ENCODE measurements at places on chromosomes 7 and 10.

- no peak for DNase-seq
Observed at GRCh38 chr7:137642031-137642430, 204.7 kb downstream of the DGKI start.

DNA sequence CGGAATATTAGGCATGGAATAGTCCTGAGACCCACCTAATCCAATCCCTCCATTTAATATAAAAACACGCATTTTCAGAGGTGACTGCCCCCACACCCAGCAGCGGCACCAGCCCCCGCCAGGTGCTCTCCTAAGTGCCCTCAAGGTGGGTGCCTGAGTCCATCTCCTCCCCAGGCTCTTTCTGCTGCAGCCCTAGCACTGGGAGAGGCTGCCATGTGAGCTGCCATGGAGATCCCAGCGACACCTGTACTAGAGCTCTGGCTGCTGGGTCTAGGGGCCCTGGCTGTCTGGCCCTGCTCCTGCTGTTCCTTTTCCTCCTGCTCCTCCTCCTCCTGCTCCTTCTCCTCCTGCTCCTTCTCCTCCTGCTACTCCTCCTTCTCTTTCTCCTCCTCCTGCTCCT is 191.1 kb upstream of the BMPER start:
- DNase-seq, result no peak

DNA sequence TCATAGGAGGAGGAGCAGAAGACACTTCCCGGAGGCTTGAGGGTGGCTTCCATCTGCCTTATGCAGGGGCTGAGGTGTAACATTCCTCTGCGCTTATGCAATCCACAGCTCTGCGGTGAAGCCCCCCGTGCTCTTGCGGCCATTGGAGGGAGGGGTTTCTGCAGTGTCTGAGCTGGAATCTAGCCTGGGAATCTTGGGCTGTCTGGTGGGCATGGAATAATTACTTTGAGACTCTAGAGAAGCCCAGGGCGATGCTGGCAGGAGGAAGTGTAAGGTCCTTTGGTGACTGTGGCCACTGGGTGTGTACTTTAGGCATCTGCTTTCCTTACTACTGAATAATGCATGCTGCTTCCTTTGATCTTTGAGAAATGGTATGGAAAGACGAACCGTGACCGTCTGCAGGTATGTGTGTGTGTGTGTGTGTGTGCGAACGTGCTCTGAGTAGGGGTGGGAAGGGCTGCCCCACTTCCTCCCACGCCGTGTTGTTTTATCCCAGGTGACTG is 181.0 kb downstream of the PRPF18 start:
- no peak for DNase-seq

DNA sequence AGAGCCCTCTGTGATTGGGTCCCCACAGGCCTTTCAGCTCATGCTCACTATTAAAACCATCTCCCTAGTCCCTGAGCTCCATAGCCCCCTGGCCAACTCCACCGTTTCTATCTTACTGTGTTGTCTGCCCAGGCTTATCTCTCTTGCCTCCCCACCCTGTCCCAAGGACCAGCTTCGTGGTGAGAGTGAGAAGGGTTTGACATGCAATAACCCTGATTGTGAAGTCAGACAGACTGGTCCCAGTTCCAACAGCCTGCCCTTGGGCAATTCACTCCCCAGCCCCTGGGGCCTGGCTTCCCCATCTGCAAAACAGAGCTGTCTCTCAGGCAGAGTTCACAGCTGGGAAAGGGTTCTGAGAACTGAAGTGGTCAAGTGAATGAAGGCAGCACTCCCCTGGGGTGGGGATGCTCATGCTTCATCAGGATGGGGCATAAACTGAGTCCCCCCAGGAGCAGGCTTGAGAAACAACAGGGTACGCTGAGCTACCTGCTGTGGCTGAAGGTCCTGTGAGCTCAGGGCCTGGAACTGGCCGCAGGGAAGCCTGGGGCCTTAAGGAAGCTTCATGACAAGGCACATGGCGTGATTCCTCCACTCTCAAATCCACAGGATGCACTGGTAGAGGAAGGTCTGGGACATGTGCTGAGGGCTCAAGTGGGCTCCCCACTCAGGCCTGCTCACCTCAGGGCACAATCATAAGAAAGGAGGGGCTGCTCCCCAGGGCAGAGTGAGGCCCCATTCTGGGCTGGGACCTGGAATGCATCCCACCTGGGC is 1.8 kb upstream of the PPIF start:
- DNase-seq, result no peak

- DNase-seq, result no peak
Observed at GRCh38 chr7:65310761-65311160, 62.9 kb upstream of the ZNF92 start.

GRCh38 chr7:137482466-137482865 is 138.9 kb upstream of the PTN start:
- DNase-seq, result no peak

GRCh38 chr10:35211390-35211789 is 84.7 kb downstream of the CREM start:
- DNase-seq, result no peak

DNA sequence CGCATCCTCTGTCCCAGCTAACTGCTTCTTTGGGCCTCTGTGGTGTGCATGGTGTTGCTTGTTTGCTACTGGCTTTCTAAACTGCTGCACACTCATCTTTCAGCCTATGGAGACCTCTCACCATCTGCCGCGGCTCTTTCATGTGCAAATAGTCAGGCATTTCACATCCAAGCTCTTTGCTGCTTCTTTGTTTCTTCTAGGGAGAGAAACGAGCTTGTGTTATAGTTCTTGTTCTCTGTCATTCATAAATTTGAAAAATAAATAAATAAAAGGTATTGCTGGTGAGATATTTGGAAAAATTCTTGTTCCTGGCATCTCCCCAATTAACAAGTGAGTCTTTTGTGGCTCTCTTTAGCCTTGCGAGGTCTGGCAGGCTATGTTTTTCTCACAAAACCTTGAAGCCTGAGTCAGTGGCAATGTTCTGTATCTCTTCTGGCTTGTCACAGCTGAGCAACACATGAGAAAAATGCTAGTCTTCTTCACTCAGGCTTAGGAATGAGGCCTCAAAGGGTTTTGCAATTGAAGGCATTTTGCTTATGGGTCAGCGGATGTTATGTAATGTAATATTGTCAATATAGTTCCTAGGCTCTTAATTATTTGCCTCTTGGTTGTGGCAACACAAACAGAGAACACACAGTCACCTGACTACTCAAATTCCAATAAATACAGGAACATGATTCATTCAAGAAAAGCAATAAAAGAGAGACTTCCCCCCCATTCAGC is 274.0 kb downstream of the FRMD4A start:
- DNase-seq, result no peak

Measured in NCI-H2029 treated with DMSO at 0.1 percent for 48 hours (cell line).